ENCODE measurements at places on chromosomes 4 and X.

DNA sequence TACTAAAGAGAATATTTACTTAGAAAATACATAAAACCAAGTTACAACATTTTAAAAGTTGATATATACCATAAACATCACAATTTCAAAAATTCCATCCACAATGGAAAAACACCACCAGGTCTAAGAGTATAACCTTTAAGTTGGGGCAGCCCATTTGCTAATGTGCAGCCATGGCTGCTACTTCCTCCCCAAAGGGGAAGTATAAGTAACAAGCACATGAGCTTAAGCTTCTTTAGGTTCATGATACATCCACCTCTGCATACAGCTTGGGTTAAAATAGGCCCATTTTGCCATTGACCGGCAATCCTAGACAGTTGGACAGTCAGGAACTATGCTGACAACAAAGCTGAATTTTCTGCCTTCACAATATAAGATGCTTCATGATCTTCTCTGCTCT, 16.6 kb upstream of the GASK1B start:
- DNase-seq = no peak

DNA sequence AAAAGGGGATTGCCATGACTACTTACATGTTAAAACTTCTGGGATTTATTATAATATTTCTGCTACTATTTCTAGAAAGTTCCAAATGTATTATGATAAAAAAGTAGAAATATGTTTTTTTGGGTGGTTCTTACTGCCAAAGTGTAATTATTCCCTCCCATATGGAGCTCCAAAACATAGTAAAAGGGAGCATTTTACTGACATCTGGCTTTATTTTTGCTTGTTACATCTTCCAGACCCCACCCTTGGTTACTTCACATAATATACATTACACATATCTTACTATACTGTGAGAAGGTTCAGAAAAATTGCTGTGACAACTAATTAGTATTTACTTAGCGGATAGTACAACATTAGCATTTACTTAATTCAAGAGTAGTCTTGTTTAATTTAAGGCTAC, 205.1 kb upstream of the TLL1 start:
- no peak for DNase-seq

- DNase-seq = no peak
These were observed 39.7 kb downstream of the CPLX1 start for GRCh38 chr4:786074-786741.

DNA sequence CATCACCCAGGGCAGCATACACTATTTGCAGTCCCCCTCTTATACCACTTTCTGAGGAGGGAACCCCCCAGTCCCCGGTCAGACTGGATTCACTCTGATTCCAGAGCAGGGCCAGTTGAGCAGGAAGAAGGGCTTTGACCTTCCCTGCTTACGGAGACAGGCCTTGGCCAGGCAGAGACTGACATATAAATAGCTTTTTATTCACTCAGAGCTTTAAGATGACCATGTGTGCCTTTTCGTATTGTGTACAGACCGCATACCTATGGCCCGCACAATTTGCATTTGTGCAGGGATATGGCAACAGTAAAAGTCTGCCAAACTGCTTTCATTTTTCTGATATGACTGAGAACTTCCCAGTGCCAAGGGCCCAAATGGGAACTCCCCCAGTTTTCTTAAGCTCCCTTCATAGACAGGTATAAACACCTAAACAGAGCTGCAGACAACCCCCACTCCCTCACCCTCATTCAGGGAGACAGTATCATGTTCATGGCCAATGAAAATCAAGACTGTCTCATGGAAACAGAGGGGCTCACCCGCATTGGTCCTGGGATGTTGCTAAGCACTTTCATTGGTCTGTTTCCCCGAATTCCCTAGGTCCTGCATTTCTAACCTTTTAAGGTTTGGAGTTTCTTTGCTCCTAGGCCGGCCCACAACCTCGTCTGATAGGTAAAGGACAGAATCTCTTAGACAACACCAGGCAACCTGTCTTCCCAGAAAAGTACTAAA, 86.0 kb downstream of the RTL5 start:
- no peak for DNase-seq

- no peak for DNase-seq
These were observed 138.9 kb upstream of the GIMD1 start for GRCh38 chr4:106507440-106507839.

GRCh38 chr4:137635108-137635507, 102.8 kb upstream of the PCDH18 start:
- DNase-seq = no peak

Data from GM19239 (cell line).